ENCODE measurements at places on chromosomes 13 and 19. TPM values are rescaled to one million over a fixed set of nuclear protein-coding genes. Genes with fewer than 3 reads are reported as not detected.

DNA sequence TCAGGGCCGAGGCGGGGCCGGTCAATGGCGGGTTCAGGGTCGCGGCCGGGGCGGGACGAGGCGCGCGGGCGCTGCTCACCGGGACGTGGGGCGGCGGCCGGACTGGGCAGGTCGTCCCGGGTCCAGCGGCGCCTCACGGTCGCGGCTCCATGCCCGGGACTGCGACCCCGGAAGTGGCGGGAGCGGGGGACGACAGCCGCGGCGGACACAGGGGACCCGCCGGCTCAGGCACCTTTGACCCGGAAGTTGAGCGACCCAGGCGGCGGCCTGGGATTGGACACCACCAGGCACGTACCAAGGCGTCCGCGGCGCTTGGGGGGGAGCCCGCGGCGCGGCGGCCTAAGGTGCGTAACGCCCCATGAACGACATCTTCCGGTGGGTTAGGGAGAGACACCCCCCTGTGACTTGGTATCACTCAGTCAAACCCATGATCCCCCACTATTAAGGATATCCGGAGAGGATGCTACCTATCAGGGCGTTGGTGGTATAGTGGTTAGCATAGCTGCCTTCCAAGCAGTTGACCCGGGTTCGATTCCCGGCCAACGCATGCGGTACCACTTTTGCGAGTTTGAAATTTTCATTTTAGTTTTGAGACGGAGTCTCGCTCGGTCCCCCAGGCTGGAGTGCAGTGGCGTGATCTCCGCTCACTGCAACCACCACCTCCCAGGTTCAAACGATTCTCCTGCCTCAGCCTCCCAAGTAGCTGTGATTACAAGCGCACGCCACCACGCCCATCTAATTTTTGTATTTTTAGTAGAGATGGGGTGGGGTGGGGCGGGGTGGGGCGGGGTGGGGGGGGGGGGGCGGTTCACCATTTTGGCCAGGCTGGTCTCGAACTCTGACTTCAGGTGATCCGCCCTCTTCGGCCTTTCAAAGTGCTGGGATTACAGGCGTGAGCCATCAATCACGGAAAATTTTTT, at the start of gene DPP9:
Gene DPP9, minus strand, starts transcription at position 248 of the 920 bp plus-strand sequence. CDS start 3,936 bp downstream, outside the sequence.
- ATAC-seq = peak; percentile 98

DNA sequence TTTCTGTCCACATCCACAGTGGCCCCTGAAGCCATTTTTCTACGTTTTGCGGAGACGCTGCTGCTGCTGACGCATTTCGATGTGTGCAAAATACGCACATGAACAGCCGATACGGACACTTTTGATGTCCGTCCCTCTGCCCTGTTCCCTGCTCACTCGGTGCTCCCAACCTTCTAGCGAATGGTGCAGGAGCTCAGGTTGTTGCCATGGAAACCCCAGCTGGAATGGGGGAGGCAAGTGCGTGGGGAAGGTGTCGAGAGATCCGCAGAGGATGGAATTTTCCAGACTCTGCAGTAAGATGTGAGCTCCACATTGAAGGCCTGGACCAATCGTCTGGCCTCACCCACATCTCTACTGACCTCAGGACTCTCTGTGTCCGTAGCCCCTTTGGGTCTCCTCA, 109.2 kb upstream of the USP29 start:
- no peak for ATAC-seq

DNA sequence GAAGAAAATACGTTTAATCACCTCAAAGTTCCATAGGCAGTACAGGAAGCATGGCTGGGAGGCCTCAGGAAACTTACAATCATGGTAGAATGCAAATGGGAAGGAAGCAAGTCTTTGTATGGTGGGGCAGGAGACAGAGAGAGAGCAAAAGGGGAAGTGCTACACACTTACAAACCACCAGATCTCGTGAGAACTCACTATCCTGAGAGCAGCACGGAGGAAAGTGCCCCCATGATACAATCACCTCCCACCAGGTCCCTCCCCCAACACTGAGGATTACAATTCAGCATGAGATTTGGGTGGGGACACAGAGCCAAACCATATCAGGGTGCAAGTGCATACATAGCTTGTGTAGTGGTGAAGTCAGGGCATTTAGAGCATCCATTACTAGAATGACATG, 92.3 kb upstream of the ANKRD10 start:
- no peak for ATAC-seq

DNA sequence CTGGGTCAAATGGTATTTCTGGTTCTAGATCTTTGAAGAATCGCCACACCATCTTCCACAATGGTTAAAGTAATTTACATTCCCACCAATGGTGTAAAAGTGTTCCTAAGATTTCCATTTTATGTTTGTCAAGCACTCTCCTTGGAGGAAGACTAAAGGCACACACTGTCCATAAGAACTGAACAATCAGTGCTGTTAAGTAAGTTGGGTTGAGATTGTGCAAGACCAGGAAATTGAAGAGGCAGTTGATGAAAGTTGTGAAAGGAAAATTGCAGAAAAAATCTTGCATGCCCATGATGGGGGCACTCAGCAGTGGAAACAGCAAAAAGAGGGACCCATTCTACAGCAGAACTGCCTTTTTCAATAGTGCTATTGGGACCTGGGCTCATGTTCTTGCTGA, 323.6 kb downstream of the DLEU7 start:
- no peak for ATAC-seq

DNA sequence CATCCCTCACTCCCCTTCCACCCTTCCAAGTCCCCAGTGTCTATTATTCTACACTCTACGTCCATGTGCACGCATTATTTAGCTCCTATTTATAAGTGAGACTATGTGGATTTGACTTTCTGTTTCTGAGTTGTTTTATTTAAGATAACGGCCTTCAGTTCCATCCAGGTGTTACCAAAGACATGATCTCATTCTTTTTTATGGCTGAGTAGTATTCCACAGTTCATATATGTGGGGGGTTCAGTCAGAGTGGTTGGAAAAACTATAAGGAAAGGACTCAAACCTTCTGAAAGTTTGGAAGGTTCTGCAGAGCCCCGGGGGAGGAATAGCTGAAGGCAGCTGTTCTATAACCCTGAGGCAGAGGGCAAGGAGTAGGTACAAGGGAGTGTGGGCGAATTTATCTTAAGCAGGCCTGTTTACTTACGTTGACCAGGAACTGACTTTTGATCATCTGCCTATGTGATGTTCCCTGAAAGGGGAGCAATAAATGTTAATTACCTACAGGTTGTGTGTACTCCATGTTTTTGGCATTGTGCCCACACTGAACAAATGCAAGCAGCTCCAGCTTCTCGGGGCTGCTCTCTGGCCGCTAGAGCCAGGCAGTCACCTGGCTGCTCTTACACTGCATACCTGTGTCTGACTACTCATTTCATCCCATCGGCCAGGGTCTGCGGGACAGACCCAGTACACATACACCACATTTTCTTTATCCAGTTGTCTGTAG, 13.5 kb upstream of the ADGRE1 start:
- no peak for ATAC-seq

DNA sequence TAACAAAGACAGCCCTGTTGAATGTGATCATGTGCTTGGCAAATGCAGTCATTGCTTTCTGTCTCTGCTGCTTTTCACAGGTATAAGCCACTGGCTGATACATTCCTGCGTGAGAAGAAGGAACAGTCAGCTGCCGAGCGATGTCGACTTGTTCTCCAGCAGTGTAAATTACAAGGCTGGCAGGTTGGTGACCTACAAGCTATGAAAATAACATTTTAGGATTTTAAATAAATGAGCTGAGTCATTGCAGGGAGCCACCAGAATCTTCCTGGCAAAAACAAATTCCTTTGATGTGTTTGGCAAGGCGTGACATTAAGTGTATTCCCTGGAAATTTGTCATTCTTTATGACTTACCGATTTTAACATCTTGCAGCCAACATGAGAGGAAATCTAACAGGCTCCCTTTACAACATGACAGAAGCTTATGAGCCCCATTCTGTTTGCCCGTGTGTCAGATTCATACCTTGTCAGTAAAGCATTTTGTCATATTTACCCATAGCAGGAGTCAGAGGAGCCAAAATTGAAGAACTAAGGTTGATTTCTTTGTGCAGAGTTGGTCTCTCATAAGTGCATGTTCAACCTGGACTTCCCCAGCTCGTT, 471.4 kb downstream of the MYO16 start:
- peak; percentile 36 for ATAC-seq

ZFR2 gene
- not detected for total RNA-seq

DNA sequence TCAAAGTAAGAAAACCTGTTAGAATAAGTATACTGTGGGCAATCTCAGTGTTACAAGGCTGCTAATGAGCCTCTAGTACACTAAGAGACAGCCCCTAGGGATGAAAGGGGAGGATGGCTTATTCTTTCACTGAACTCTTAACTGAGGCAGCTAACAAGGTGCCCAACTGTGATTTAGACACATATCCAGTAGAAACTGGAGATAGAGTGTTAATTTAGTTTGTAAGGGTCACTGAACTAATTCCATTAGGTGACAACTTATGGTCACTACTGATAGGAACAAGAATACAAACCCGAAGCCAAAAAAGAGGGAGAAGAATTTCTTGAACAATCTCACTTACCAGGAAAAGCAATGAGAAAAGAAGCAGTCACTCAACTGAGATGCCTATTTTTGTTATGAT, 1010.6 kb downstream of the PCDH9 start:
- ATAC-seq = no peak

- no peak for ATAC-seq
Measured at GRCh38 chr19:34686455-34686854, 9.0 kb downstream of the ZNF302 start.

DNA sequence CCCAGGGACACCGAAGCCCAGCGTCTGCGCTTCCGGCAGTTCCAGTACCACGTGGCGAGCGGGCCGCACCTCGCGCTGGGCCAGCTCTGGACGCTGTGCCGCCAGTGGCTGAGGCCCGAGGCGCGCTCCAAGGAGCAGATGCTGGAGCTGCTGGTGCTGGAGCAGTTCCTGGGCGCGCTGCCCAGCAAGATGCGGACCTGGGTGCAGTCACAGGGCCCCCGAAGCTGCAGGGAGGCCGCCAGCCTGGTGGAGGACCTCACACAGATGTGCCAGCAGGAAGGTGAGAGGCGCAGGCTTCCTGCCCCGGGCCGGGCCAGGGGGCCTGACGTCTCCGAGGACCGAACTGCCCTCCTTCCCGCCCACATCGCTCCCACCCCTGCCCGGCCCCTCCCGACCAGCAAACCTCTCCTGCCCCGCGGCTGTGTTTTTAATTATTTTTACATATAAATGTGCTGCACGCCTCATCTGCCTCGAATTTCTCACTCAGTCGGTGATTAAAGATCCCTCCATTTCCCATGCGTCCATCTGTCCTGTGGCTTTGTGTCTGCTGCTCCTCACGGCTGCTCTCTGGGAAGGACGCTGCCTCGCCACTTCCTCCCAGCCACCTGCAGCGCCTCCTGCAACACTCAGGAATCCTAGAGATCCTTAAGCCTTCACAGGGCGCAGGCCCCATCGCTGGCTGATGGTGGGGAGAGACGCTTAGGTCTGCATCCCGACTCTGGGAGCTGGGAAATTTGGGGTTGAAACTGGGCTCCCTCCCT, 4.3 kb downstream of the ZSCAN1 start:
- no peak for ATAC-seq

THSD8 gene
- not detected for total RNA-seq

- ATAC-seq = peak; percentile 41
Measured at GRCh38 chr13:28475916-28476725, 18.8 kb downstream of the FLT1 start.

GRCh38 chr13:19910336-19911072, 47.1 kb upstream of the ZMYM5 start:
- no peak for ATAC-seq

ZNF121 gene
- 32.2 TPM for total RNA-seq

DNA sequence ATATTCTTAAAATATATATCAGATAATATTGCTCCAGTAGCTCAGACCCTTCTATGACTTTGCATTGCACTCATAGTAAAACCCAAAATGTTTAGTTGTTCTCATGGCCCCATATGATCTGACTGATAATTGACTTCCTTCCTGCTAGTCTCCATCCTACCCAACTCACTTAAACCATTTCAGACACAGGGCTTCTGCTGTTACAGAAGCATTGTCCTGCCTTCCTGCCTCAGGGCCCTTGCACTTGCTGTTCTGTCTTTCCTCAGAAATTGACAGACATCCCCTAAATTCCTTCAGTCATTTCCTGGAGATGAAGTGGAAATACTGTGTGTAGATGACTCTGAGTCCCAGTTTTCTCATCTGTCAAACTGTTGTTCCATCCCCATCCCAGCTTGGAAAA, 19.7 kb downstream of the FBXL12 start:
- ATAC-seq = no peak

SERP2 gene
- 8.4 TPM for total RNA-seq

DNA sequence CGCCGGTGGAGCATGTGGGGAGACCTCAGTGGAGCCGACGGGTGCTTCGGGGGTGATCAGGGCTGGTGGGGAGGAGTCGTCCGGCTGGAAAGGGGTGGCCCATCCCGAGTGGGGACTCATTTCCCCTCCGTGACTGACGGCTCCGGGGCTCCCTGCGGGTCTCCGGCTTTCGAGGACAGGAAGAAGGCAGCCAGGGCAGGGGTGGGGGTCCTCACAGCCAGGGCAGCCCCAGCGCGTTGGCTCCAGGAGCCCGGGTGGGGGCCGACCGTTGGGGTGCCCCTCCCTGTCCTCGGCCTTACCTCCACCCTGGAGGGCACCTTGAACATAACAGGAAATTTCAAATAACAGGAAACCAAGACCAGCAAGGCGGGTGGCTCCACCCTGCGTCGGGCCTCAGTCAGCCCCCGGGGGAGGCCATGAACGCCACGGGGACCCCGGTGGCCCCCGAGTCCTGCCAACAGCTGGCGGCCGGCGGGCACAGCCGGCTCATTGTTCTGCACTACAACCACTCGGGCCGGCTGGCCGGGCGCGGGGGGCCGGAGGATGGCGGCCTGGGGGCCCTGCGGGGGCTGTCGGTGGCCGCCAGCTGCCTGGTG, at the start of gene S1PR4:
Gene S1PR4, plus strand, starts transcription at position 393 of the 596 bp plus-strand sequence. Its CDS starts 24 bp downstream, at position 417.
- ATAC-seq = peak; percentile 39

GRCh38 chr13:79393564-79394249, 12.3 kb downstream of the RBM26 start:
- ATAC-seq = no peak

DNA sequence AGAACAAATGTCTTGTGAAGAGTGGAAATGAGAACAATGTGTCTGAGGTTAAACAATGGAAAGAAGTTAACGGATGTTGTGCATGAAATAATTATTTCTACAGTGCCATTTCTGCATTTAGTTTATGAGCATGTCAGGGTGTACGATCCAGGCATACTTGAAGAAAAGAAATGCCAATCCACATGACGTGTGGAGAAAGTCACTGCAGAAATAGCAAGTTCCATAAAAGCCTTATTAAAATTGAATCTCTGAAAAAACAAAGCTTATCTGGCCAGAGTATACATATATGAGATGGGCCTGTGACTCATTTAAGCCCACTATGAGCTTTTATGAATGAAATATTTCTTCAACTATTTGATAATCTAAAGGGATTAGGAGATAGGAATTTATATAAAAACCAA, 426.1 kb downstream of the EFNB2 start:
- ATAC-seq = no peak

ZNF790 gene
- total RNA-seq = 12.8 TPM

ELOF1 gene
- 19.1 TPM for total RNA-seq

CCDC8 gene
- 4.3 TPM for total RNA-seq

GRCh38 chr13:22198641-22199217, 527.9 kb downstream of the FGF9 start:
- ATAC-seq = no peak

All from gastroesophageal sphincter (tissue), 4 donors.